MCF 10A (cell line): ENCODE measurements at places on chromosomes 3 and 15.

- DNase-seq: no peak
These were observed 65.1 kb downstream of the NEK11 start for GRCh38 chr3:131091768-131092167.

GRCh38 chr15:65759441-65759840, 32.7 kb downstream of the DENND4A start:
- DNase-seq: no peak

GRCh38 chr3:48289659-48290058, 43.8 kb downstream of the SPINK8 start:
- no peak for DNase-seq

GRCh38 chr3:38651153-38651789, 1.8 kb upstream of the SCN5A start:
- DNase-seq: peak; percentile 59

GRCh38 chr3:174333640-174334039, 525.5 kb upstream of the NAALADL2 start:
- no peak for DNase-seq

GRCh38 chr15:48811325-48811958, 573 bp upstream of the CEP152 start:
- no peak for DNase-seq

DNA sequence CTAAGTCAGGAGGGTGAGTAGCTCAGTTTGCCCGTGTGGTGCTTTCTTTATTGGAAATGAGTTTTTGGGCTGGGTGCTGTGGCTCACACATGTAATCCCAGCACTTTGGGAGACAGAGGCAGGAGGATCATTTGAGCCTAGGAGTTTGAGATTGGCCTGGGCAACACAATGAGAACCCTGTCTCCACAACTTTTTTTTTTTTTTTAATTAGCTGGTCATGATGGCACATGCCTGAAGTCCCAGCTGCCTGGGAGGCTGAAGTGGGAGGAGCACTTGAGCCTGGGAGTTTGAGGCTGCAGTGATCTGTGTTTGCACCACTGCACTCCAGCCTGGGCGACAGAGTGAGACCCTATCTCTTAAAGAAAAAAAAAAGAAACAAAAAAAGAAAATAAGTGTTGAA, 174.9 kb downstream of the NSMCE3 start:
- DNase-seq: peak; percentile 2

GRCh38 chr3:4271834-4272233, 31.3 kb upstream of the SETMAR start:
- DNase-seq: peak; percentile 42

DNA sequence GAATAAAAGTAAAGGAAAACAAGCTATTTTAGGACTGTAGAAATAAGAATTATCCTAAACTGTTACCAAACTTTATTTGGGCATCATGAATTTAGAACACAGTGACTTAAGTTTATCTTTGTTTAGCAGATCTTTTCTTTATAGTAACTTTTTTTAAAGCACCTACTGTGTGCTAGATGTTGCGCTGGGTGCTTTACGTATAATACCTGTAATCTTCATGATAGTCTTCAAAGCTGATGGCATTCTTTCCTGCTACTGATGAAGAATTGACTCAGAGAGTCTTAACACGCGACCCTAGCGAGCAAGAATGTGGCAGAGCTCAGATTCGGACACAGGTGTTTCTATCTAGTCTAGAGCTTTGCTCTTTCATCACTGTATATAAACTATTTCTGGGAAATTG, 53.9 kb downstream of the CHD2 start:
- no peak for DNase-seq

- DNase-seq: no peak
These were observed 57.0 kb downstream of the SLTM start for GRCh38 chr15:58876306-58877106.

GRCh38 chr15:38367476-38367875, 86.5 kb upstream of the FAM98B start:
- no peak for DNase-seq

DNA sequence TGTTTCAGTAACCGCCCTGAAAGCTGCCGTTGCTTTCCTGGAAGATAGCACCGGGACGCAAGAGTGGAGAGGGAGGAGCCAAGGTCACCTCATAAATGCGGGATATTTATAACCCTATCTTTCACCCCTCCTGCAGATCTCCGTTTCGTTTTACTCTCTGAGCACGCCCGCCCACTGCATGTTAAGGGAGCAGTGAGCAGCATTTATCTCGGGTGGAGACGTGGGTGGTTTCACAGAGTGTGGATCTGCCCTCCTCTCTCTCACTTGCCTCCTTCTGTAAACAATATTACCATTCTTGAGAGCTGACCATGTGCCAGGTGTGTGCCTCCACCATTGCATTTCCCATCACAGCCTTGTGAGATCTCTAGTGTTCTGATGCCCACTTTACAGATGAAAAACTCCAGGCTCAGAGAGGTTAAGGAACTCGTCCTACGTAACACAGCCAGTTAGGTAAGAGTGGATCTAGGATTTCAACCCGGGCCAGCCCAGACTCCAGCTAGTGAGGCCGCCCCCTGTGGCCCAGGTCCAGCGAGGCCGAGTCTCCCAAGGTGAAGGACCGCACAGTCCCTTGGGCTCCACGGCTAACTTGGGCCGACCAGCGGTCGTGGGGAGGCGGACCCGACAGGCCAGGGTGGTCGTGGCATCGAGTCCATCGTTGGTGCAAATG, 16.9 kb upstream of the SEMA4B start:
- peak; percentile 94 for DNase-seq

- DNase-seq: no peak
These were observed 62.5 kb upstream of the GBE1 start for GRCh38 chr3:81823882-81824395.

- DNase-seq: no peak
These were observed 121.0 kb upstream of the PRR20G start for GRCh38 chr3:127408684-127409420.

DNA sequence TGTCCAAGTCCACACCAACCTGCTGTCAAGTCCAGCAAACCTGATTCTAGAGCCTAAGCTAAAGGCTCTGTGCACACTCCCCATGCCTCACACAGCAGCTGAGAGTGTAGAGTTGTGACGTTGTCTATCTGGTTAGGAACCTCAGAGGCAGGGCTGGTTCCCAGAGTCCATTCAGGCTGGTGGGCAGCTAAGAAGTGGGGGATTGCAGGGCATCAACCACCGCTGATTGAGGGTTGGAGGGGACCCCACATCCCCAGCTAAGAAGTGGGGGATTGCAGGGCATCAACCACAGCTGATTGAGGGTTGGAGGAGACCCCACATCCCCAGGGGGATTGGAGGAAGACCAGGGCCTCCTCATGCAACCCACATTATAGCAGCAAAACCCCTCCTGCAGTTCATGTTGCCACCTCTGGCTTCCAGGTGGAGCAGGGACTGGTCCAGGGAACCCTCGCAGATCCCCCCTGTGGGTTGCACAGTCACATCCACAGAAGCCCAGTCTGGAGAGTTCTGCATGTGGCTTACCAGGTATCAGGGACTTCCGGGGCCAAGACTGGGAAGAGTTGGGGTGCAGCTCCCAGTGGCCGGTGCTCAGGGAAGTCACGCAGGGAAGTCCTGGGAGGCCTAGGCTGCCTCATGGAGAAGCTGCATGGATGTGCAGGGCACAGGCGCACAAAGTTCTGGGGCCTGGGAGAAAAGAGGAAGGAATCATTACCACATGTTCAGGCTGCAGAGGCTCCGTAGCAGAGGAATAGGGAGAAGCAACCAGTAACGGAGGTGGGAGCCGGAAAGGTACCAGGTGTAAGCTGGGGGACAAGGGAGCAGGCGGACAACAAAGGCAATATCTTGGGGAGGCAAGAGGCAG, 71.4 kb upstream of the PCSK6 start:
- no peak for DNase-seq

DNA sequence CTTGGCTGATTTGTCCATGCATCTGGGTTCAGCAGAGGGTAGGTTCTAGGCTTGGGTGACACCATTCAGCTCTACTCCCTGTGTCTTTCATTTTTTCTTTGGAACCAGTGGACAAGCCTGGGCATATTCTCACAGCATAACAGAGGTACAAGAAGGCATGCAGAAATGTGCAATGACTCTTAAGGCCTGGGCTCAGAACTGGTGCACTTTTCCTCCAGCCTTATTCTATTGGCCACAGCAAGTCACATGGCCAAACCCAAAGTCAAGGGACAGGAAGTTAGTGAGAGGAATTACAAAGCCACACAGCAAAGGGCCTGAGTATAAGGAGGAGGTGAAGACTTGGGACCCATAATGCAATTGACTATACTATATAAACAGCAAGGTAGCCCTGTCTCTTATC, 200.9 kb upstream of the CTDSPL start:
- DNase-seq: no peak

DNA sequence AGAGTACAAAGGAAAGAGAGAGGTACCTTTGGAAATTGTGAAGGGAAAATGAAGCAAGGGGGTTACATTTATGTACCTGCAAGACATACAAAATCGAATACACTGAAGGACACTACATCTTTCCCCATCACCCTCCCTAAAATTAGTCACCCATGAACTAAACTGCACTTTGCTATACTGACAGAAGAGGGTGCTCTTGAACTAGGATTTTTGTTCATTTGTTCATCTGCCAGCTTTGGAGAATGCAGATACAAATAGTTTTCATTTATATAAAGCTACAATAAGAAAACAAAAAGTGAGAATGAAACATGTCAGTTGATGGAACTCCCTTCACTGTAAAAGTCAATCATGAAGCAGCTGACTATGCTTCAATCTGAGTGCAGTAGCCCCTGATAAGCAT, 55.7 kb downstream of the PCCB start:
- DNase-seq: peak; percentile 63

- no peak for DNase-seq
These were observed 47.2 kb downstream of the CD86 start for GRCh38 chr3:122102191-122102935.

GRCh38 chr3:115380883-115381572, 233.9 kb upstream of the ZBTB20 start:
- no peak for DNase-seq

- DNase-seq: no peak
These were observed 82.3 kb downstream of the SEMA5B start for GRCh38 chr3:122945230-122945629.

- no peak for DNase-seq
These were observed 49.3 kb downstream of the C3orf70 start for GRCh38 chr3:185103359-185104127.

GRCh38 chr3:53092942-53093341, 37.3 kb downstream of the RFT1 start:
- DNase-seq: no peak

DNA sequence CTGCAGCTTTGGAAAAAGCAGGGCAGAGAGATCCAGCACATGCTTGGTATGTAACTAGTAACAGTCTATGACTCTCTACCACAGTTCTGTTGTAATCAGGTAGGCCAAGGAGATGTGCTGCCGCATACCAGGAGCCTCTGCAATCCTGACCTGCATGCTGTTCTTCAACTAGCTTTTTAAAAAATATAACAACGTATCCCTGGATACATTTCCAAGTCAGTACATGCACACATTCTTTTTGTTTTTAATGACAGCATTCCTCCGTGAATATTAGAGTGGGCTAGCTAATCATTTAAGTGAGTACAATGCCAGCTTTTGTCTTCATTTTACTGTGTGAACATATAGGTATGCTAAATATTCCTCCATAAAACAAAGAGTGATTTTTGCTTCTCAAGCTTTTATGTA, 437.8 kb downstream of the RBMS3 start:
- peak; percentile 6 for DNase-seq

DNA sequence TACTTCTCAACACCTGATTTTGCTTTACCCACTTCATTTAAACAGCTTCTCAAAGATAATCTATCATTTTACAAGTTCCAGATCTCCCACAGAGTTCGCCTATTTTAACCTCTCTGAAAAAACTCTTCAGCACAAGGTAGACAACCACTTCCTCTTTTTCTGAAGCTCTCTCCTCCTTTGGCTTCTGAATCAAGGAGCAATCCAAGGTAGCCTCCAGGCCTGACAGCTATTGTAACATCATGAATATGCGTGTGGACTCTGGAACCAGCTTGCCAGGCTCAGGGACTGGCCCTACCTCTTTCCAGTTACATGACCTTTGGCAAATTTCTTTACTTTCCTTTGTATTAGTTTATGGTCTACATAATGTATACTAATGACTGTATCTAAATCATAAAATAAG, 405.9 kb upstream of the ZNF385D start:
- no peak for DNase-seq

DNA sequence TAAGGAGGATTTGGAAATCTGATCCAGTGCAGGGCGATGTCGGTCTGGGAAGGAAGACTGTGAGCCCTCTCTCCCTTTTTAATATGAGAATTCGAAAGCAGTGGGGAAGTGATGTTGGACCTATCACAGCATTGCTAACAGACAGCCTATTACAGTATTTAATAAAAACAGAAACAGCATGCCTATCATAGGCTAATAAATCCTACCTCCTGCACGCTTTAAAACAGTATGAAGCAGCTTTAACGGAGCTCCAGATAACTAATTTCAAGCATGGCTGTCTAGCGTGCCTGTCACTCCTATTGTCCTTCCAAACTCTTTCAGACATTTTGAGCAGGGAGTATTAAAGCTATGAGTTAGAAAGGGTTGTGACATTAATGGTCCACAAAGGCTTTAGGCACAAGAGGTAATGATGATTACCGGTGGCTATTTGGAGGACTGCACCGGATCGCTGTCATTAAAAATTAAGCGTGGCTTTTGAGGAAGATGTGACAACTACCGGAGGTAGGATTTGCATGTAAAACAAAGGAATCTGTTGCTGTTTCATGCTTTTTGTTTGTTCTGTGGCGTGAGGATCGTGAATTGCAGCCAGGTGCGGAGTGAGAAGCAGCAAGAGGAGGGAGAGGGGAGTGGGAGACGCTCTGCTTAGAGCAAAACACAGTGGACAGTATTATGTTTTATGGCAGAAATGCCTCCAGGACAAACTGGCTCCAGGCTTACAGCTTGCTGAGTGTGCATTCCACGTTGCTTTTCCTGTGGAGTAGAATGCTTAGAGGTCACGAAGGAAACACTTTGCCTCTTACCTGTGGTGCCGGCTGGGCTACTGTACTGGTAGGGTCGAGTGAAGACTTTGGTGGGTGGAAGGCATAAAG, at the start of gene KCNMB2:
KCNMB2 (plus strand) TSS at position 226 of the 869 bp plus-strand sequence.
- DNase-seq: no peak

DNA sequence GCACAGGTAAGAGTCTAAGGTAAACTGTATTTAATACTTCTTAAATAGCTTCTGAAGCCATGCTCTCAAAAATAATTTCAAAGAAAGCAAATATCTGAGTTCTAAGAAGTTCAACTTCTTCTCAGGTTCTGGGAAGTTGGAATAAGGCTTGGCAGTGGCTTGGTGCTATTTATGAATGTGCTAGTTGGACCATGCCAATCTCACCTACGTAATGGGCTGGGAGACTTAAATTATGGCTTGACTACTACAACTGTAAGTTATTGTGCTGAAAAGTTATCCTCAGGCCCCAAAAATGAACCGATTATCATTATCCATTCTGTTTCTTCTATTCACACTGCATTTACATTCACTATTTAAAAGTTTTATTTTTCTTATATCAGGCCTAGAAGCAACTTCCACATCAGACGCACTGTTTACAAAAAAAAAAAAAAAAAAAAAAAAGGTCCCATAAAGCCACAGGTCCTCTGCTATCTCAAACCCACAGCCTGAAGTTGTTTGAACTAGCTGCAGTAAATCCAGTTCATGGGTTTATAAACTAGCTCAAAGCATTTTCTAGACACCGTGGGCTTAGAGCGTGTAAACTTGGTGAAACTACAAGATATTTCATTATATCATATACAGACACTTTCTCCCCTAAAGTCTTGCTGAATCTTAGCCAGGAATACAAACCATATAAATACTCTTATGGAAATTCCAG, 3.4 kb downstream of the LRIG1 start:
- DNase-seq: no peak
